CD4-positive, alpha-beta T cell treated with Interleukin-6 at 100 ng/mL for 8 hours (primary cell): ENCODE measurements at places on chromosomes 7 and 10.
A peak's percentile ranks its signal among the peaks of the same experiment; 100 is the strongest.

GRCh38 chr10:84293171-84293570 is 35.2 kb upstream of the CCSER2 start:
- DNase-seq: no peak

- no peak for DNase-seq
These were observed 50.3 kb upstream of the BMS1 start for GRCh38 chr10:42732266-42732665.

- DNase-seq: no peak
These were observed 6.1 kb downstream of the COPG2 start for GRCh38 chr7:130662426-130662825.

GRCh38 chr10:7383442-7383841 is 27.4 kb downstream of the SFMBT2 start:
- peak; percentile 8 for DNase-seq

- no peak for DNase-seq
These were observed 240.7 kb downstream of the MGMT start for GRCh38 chr10:129707406-129708388.

- DNase-seq: no peak
These were observed 15.6 kb downstream of the SMURF1 start for GRCh38 chr7:99128076-99128950.

- DNase-seq: no peak
These were observed 539.7 kb upstream of the KCND2 start for GRCh38 chr7:119733127-119733879.

- peak; percentile 63 for DNase-seq
These were observed 343.7 kb upstream of the GALNT17 start for GRCh38 chr7:70788276-70788675.

DNA sequence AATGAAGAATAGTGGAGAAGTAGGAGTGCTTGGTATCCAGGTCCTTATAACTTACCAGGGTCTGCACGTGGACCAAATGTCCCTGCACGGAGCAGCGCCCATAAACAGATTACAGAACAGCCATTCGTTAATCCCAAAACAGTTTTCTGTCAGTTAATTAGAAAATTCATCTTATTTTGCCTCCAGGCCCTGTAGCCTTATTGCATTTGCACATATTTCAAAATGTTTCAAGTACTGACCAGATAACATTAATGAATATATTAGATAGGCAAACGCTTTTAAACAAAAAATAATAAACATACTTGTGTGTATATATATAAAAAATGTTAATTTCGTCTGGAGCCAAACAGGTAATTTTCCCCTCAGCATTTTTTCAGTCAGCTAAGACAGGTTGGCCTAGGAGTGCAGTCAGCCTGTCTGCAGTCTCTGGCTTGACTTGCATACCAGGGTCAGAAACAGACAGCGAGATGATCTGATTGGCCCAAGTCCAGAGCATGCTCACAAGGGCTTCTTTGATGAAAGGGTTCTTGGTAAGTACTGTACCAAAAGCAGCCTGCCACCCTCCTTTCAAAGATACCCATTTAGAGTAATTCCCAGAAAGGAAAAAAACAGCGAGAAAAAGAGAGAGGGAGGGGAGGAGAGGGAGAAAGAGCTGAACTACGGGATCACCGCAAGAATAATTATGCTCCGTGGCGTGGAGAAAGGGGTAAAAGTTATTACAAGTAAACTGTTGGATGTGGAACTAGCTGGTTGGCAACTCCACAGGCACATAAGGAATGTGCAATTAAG is 194.4 kb upstream of the TCF7L2 start:
- no peak for DNase-seq

DNA sequence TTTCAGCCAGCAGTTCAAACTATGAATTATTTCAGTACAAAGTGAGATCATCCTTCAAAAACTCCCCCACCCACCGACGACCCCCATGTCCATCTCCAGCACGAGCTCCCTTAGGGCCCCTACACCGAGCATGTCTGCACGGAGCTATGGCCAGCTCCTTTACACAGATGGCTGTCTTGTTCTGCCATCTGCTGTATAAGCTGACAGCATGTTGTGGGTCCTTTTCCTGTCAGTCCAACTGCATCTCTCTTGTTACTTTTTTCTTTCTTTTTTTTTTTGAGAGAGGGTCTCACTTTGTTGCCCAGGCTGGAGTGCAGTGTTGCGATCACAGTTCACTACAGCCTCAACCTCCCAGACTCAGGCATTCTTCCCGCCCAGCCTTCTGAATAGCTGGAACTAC is 21.6 kb downstream of the NPC1L1 start:
- DNase-seq: no peak

GRCh38 chr7:71388181-71388580 is 256.2 kb downstream of the GALNT17 start:
- no peak for DNase-seq

- DNase-seq: no peak
These were observed 6.9 kb upstream of the MRPS24 start for GRCh38 chr7:43876241-43876640.

DNA sequence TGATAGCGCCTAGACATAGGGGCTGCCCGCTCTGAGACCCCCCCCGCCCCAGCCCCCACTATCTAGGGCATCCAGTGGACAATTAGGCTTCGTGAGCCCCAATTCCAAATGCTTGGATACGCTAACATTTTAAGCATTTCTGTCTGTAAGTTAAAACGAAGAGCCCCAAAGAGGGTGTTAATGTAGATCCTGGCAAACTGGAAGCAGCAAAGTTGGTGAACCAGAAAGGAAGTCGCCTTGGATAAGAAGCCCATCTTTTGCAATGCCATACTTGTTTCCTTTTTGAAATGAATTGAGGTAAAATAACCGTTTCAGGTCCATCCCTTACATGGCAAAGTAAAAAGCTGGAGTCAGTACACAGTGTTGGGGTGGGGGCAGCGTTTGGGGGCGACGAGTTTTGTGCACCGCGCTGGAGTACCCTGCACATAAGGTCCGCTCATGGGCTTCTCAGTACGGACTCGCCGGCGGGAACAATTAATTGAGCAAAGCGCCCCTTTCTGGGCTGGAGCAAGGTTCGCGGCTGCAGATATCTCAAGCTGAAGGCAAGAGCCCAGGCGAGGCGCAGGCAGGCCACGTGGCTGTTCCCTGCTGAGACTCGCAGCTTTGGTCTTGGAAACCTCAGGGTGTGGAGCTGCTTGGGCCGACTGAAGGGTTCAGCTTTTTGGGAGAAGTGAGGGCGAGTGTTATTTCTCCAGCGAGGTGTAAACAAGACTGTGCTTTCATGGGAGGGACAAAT is 1.4 kb upstream of the TWIST1 start:
- no peak for DNase-seq

DNA sequence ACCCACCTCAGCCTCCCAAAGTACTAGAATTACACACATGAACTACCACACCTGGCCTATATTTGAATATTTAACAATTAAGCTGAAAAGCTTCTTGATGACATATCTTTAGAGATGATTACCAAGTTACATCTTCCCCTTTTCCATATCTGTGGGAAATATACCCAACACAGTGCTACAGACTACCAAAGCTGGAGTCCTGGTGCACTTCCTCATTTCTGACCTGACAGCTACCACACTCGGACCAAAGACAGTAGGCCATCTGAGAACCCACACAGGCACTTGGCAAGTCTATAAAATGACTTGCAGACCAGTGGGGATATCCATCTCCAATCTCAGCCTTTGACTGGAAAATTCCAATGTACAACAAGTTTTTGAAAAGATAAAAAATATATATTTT is 270.4 kb upstream of the KLF14 start:
- no peak for DNase-seq

- no peak for DNase-seq
These were observed 107.8 kb upstream of the PHYHIPL start for GRCh38 chr10:59068581-59069191.

DNA sequence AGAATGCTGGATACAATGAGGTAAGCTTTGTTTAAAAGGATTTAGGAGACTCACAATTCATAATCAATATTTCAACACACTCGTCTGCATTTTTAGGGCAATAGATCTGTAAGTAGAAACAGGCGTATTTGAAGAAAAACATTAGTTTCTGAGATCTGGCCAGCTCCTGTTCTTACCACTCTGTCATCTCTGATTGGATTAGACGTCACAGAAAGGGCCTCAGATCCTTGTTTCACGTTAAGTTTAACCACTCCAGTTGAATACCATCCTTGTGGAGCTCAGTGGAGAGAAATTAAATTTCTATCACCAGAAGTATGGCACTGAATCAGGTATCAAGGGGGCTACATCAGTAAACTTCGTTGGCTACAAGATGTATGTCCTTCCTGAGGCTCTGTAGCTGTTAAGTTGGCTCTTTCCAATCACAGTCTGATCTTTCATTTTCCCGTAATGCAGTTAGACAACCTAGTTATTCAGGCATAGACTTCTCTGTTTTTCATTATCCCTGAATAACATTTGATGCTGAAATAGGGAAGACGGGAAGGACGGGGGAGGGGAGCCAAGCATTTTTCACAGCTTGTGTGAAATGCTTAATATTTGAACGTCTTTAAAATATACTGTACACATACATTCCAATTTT is 659.2 kb upstream of the GALNT17 start:
- no peak for DNase-seq

DNA sequence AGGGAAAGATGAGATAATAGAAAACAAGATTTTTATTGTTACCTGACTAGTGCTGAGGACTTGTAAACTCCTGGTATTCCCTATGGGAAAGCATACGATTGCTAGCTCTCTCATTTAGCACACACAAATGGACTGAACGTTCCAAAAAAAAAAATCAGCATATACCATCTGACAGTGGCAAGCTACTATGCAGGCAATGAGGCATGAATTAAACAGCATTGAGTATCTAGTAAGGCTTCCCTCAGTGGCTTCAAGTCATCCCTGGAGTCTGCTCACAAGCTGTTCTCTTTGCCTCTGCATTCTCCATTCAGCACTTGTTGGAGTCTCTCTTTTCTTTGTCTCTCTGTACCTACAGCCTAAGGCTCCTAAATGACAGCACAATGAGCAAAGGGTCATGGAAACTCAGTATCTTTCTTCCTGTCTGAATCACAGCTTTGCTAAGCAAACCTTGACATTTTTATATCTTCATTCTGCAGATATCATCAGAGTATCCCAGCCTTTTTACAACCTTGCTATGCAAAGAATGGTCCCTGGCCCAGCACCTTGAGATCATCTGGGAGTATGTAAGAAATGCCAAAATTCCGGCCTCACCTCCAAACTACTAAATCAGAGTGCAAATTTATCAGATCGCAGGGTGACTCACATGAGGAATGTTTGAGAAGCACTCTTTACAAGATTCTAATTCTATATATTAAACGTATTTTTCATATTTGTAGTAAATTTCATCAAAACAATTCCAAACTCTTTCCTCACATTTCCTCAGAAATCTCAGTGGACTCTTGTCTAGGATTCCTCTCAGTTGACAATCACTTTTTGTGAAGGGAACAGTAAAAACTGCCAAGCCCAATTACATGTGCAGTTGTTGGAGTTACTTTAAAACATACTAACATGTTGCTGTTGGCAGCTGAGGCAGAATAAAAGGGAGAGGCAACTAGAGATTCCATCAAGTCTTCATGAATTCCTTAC is 10.8 kb upstream of the LIPA start:
- DNase-seq: no peak

DNA sequence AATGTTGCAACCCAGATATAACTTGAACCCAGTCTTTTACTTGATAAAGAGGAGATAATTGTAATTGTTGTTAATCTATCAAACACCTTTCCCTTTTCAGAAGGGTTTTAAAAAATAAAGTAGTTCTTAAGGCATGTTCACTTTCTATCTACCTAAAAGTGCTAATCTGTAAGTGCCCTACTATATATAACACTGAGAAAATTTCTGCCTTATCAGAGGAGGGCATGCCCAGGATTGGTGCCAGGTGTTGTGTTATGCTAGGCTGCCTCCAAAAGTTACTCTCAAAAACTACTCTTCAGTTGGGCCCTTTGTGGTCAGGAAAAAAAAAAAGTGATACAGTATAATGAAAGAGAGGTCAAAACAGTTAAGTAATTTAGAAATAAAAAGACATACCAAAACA is 36.3 kb downstream of the SMNDC1 start:
- no peak for DNase-seq

DNA sequence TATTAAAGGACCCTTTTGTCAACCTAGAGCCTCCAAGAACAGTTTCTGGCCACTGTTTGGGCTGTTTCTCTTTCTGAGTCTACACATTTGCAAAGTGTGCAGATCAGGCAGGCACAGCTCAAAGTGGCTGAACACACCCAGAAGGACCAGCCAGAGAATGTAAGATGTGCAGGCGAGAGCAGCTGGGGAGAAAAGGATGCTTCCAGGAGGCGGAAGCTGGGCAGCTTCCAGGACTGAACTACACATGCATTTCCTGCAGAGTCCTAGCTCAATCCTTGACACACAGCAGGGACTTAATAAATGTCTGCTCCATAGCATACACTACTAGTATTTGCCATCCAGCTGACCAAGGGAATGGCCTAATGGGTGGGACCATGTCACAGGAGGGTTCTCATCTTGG is 70.9 kb downstream of the CTBP2 start:
- no peak for DNase-seq

GRCh38 chr10:31864834-31865518 is 63.7 kb downstream of the ARHGAP12 start:
- DNase-seq: no peak

GRCh38 chr7:31019509-31019908 is 32.6 kb upstream of the ADCYAP1R1 start:
- no peak for DNase-seq
